MG63 (cell line): ENCODE measurements at places on chromosomes 1 and 21. TPM values are rescaled to one million over a fixed set of nuclear protein-coding genes. Genes with fewer than 3 reads are reported as not detected.
A peak's percentile ranks its signal among the peaks of the same experiment; 100 is the strongest.

GRCh38 chr1:48859456-48859855 is 82.8 kb upstream of the BEND5 start:
- DNase-seq = no peak

- DNase-seq = no peak
Observed at GRCh38 chr1:218299416-218299815, 14.3 kb downstream of the RRP15 start.

DMRTA2 gene
- not detected in 2 replicates for total RNA-seq

DNA sequence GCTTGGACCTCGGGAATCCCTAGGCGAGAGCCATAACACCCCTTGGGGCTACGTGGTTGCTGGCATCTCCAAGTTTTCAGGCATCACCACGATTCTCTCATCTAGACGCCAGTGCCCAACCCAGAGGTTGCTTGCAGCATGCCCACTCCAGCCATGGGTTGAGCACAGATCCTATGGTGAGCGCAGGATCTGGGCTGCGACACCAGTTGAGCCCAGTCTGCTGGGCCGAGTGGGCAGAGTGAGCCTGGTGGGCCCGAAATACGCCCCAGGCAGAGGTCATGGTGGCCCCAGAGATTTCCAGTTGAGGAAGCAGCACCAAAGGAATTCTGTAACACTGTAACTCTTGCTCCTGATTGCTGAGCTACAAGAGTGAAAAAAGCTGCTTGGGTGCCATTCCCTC is 46.1 kb upstream of the GRIK1 start:
- DNase-seq = no peak

DNA sequence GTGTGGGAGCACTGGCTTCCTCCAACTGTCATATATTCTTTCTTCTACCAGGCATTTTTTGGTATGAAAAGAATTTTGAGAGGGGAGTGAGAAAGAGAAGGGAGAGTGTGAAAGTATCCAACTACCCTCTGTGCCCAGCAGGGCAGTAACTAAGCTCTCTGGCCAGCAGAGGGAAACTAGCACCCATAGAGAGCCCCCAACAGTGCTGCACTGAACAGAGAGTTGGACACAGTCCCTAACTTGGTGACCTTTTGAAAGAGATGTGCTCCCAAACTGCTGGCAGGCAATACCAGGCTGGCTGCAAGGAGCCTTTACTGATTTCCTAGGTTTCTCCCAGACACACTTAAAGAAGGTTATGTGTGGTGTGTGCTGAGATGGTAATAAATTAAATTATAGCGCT is 118.8 kb upstream of the PBX1 start:
- no peak for DNase-seq

DNA sequence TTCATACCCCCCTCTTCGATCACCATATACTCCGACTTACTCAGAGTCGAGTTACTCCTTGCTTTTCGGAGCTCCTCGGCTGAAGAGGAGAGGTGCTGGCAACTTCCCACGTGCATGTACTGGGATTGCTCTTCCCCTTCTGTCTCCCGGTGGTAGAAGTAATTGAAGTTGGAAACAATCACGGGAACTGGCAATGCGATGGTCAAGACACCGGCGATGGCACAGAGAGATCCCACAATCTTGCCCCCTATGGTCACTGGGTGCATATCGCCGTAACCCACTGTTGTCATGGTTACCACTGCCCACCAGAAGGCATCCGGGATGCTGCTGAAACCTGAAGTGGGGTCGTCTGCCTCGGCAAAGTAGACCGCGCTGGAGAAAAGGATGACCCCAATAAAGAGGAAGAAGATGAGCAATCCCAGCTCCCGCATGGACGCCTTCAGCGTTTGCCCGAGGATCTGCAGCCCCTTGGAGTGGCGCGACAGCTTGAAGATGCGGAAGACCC is 1.5 kb downstream of the KCNA3 start:
- no peak for DNase-seq

DNA sequence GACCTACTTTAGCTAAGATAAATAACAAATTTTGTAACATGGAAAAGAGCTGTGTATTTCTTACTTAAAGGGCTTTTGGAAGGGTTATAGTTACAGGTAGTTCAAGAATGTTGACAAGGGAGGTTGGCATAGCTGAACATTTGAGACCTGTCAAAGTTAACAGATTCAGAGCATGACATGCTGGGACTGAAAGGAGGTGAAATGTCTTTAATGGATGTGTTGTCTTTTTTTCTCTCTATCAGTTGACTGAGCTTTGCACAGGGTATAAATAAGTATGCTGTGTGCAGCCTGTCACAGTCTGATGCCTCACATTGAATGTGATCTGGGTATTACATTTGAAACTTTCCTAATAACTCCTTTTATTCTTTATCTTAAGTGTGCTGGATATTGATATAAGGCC is 411.9 kb upstream of the ZP4 start:
- no peak for DNase-seq

DNA sequence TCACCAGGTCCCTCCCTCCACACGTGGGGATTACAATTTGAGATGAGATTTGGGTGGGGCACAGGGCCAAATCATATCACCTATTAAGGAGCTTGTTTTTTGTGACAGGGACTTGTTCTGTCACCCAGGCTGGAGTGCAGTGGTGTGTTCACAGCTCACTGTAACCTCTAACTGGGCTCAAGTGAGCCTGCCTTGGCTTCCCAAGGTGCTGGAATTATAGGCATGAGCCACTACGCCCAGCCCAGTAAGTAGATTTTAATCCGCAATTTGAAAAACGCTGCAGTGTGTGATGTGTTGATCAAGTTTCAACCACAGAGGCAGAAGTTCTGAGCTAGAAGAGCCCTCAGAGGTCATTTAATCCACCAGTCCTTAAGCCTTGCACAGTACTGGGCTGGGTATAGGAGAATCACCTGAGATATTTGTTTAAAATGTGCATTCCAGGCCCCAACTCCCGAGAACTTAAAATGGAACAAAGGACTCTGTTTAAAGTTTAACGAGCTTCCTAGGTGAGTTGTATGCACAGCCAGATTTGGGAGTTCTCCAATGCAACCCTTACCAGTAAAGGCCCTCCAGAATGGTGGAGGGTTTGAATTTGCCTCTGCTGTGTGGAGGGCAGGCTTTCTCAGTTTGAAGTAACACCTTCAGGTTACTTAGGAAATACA is 13.4 kb downstream of the RPL11 start:
- DNase-seq = no peak

GPR89B gene
- 20.1 and 25.9 TPM in 2 replicates for total RNA-seq

AMY2A gene
- not detected in 2 replicates for total RNA-seq

DNA sequence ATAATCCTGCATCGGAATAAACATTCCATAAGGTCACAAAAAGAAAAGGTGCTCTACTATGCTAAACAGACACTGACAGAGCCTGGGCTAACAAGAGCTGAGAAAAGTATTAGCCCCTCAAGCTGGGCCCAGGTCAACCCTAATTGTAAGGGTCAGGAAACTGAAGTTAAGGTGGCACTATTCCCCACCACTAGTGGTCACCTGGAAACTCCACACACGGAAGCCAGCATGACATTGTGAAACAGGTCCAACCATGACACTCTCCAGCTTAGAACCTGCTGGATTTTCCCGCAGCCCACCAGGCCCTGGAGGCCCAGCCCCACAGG is 1.2 kb downstream of the PTTG1IP start:
- DNase-seq = no peak

GRCh38 chr1:9657521-9658032 is 6.0 kb downstream of the PIK3CD start:
- DNase-seq = no peak

APCS gene
- not detected in 2 replicates for total RNA-seq

DNA sequence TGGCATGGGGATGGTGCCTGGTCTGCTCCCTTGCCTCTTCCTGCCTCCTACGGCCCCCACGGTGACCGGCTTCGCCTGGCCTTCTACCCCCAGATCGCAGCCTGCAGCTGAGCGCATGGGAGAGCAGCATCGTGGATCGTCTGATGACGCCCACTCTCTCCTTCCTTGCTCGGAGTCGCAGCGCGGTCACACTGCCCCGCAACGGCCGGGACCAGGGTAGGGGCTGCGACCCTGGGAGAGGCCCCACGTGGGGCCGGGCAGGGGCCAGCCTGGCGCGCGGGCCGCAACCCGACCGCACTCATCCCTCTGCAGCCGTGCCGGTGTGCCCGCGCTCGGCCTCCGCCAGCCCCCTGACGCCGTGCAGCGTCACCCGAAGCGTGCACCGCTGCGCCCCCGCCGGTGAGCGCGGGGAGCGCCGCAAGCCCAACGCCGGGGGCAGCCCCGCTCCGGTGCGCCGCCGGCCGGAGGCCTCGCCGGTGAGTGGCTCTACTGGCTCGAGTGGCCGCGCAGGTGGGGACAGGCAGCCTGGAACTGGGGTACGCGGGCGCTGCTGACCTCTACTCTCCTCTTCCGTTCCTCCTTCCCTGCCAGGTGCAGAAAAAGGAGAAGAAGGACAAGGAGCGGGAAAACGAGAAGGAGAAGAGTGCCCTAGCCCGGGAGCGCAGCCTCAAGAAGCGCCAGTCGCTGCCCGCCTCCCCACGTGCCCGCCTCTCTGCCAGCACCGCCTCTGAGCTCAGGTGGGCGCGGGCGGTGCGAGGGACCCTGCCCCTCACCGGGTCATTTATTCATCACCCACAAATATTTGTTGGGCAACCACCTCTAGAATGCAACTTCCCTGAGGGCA is 20.4 kb downstream of the MAP7D1 start:
- no peak for DNase-seq

DNA sequence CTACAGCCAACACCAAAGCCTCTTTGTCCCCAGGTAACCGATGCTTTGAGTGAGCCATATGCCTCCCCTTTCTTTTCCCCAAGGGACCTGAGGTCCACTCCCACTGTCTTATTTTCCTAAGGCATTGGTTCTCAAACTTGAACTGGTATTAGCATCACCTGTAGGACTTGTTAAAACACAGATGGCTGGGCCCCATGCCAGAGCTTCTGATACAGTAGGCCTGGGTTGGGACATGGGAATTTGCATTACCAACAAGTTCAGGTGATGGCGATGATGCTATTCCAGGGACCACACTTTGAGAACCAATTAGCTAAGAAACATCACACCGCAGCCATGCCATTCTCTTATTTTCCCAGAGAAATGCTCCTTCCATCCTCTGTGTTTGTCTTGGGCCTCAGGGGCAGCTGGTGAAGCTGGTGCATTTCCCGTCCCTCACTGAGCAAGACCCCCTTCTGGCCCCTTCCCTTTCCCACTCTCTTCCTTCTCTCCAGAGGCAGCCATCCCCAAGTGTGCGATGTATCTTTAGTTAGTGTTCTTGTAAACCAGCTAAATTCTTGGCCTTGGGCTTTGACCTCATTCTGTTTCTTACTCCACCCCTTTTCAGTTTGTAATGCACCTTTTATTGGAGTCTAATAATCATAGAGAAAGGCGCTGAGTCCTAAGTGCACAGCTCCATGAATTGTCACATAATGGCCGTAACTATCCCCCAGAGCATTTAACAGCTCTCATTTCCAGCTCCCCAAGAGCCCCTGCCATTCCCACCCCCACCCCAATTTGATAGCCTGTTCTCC is 14.2 kb upstream of the TTC22 start:
- no peak for DNase-seq

DNA sequence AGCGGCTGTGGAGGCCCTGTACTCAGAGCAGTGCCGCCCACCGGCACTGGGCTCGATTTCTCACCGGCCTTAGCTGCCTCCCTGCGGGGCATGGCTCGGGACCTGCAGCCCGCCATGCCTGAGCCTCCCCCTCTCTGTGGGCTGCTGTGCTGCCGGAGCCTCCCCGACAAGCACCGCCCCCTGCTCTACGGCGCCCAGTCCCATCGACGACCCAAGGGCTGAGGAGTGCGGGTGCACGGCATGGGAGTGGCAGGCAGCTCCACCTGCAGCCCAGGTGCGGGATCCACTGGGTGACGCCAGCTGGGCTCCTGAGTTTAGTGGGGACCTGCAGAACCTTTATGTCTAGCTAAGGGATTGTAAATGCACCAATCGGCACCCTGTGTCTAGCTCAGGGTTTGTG is 5.2 kb upstream of the SOD1 start:
- no peak for DNase-seq

- DNase-seq = peak; percentile 84
Observed at GRCh38 chr1:178724728-178725465, at the start of gene RALGPS2. RALGPS2 (plus strand) TSS chr1:178725244; CDS start chr1:178776765, 51,521 bp downstream.

DNA sequence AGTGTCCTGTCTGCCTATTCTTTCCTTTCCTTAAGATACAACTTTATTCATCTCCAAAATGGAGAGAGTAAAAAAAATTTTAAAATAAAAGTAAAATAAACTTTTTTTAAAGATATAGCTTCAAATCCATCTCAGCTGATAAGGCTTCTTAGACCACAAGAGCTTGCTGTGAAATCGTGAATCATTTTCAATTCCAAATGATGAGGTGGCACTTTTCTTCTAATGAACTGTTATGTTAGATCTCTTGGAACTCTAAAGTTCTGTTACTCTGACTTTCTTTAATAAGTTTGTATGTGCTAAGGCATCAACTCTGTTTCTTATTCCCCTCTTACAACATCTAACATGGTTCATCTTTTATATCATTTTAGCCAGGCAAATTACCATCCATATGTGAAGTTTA is 4.5 kb downstream of the SH3GLB1 start:
- no peak for DNase-seq

- no peak for DNase-seq
Observed at GRCh38 chr21:17979763-17980162, 160.6 kb upstream of the C21orf91 start.

SLC50A1 gene
- total RNA-seq = 25.9 and 56.9 TPM in 2 replicates

GRCh38 chr1:244854865-244855578 is 9.3 kb downstream of the HNRNPU start:
- no peak for DNase-seq

DNA sequence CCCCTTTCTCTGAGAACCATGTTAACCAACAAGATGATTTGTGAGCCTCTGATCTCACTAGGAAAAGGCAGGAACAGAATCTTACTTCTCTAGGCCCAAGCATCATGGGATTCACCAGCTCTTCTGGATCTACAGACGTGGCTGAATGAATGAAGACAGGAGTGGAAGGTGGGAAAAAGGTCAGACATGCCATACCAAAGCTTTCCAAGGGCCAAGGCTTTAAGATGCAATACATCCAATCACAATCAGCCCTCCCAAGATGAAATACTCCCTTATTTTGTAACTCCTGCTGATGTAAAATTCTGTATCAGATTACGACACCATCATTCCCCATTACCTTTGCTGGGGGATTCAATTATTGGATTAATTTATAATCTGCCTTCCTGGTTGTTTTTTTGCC is 80.9 kb downstream of the SSBP3 start:
- DNase-seq = no peak

PGLYRP4 gene
- total RNA-seq = not detected in 2 replicates

GRCh38 chr1:61170328-61171238 is 88.2 kb downstream of the NFIA start:
- DNase-seq = no peak

ZBTB7B gene
- total RNA-seq = 25.7 and 60.5 TPM in 2 replicates

TMEM53 gene
- total RNA-seq = 1.5 and 10.6 TPM in 2 replicates

CEP104 gene
- 4.9 TPM in 2 replicates for total RNA-seq

COL9A2 gene
- total RNA-seq = 2.0 TPM in 1 of 2 replicates, not detected in the other

CRNN gene
- total RNA-seq = not detected in 2 replicates

- peak; percentile 53 for DNase-seq
Observed at GRCh38 chr1:117573386-117574023, 32.3 kb upstream of the TENT5C start.

- DNase-seq = peak; percentile 88
Observed at GRCh38 chr1:66944330-66945274, 19.8 kb downstream of the MIER1 start.

DNA sequence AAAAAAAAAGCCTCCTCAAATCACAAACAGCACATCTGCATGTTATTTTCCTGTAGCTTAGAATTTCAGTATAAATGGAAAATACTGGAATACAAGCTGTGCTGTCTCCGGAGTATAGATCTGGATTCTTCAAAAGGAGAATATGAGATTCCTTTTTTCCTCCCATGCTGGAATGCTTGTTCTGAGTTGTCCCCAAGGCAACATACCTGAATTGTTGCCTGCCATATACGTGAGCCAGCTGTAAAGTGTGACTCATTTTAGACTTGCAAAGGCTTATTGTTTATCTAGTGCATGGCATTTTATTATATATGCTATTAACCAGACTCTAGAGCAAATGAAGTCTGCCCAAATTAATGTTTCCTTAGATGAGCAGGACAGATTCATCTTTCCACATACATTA is 95.0 kb upstream of the C1orf105 start:
- DNase-seq = peak; percentile 38
